NCI-H1048 (cell line): ENCODE measurements at places on chromosomes 5 and 9.

- no peak for DNase-seq
These were observed 18.1 kb upstream of the GPX3 start for GRCh38 chr5:151002250-151002649.

DNA sequence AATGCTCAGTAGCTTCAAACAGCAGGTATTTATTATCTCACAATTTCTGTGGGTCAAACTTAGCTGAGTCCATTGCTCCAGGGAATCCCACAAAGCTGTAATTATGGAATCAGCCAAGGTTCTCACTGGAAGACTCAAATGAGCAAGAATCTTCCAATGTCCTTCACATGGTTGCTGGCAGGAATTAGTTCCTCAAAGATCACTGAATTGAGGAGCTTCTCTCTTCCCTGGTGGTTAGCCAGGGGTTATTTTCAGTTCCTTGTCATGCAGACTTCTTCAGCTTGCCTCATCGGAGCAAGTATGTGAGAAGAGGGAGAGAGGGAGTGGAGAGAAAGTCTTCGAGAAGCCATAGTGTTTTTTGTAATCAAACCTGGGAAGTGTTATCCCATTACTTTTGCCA lies 2331.9 kb downstream of the MAT2B start:
- no peak for DNase-seq

- no peak for DNase-seq
These were observed 65.9 kb upstream of the FCN2 start for GRCh38 chr9:134814598-134815215.

DNA sequence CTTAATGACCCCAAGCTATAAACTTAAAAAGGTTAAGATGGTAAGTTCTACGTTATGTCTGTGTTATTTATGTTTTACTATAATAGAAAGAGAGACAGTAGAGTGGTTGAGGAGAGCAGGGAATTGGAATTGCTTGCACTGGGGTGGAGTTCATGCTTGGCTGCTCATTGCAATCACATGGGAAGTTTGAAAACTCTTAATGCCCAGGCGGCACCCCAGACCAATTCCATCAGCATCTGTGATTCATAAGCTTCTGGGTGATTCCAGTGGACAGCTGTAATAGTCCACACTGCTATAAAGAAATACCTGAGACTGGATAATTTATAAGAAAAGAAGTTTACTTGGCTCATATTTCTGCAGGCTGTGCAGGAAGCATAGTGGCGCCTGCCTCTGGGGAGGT lies 323.9 kb upstream of the MSX2 start:
- DNase-seq: no peak

DNA sequence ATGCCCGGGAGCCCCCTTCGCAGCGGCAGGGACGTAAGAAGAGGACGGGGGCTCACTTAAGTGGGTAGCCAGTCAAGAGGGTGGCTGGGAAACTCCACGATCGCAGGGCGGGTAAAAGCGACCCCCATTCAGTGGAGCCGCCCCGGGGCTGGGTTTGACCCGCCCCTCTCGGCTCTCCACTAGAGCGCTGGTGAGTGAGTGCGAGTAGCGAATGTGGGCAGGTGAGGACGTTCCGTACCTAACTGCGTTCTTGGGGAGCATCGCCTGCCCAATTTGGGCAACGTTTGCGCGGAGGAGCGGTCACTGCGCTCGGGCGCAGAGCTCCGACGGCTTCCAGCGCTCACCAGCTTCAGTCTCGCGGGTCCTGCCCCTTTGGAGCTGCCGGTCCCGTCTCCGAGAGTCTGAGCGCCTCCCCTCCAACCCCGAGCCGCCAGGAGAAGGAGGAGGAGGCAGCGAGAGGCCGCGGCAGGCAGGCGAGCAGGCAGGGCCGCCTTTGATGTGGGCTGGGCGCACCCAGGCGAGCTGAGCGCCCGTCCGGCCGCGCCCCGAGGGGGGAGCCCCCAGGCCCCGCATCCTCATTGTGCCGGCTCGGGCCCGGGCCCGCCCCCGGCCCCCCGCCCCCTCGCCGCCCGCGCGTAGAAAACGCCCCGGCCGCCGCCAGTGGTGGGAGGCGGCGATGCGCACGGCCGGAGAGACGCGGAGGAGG lies at the start of gene FGF18:
TSS of gene FGF18 (plus strand) at position 666 of the 706 bp plus-strand sequence. CDS start 553 bp downstream, outside the sequence.
- DNase-seq: no peak

DNA sequence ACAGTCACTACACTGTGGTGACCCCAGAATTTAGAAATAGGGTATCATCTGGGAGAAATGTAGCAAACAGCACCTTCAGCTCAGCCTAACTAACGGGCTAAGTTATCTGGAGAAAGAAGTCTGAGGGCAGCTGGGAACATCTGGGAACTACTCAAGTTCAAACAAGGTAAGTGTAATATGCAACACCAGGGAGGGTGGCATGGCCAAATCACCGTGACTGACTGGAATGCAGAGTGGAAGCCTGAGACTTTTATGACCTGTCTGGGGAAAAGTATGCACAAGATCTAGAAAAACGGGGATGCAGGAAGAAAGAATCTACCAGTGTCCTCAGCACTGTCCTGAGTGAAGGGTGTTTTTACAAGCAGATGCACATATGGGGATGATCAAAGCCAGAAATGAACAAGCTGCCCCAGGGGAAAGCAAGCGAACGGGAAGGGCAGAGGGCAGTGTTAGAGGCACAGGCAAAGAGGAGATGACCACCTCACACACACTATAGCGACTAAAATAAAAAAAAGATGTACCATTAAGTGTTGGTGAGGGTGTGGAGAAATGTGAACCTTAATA lies 59.9 kb downstream of the SERINC5 start:
- no peak for DNase-seq

- DNase-seq: no peak
These were observed 40.6 kb upstream of the ZNG1F start for GRCh38 chr9:41229408-41230401.

DNA sequence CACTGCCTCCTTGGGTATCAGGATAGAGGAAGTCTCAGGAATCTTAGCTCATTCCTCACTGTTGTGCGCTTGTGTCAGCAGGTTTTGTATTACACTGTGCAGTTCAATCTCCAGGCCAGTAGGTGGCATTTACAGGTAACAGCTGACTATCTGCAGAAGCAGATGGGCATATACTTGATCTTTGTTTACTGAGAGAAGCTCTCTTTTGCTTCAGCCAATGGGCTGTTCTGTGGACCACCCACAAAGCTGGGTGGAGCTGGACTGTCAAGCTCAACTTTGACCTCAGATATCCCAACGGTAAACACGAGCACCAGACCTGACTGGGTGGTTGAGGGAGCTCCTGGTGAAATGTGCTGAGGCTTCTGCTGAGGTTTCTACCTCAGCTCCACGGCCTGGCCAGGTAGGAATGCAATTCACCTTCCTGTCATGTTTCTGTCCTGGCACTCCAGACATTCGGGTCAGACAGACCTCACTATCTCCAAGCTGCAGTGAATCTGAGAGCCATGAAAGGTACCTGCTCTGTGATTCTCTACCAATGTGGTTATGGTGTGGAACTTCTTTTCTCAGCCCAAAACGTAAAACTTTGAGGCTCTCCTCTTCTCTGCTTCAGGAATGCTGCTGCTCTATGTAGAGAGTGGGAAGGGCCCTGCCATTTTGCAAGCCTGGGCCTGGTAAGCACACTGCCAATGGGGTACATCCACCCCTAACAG lies 167.9 kb upstream of the ACTBL2 start:
- DNase-seq: no peak

- no peak for DNase-seq
These were observed 39.2 kb upstream of the ACO1 start for GRCh38 chr9:32345243-32345642.

DNA sequence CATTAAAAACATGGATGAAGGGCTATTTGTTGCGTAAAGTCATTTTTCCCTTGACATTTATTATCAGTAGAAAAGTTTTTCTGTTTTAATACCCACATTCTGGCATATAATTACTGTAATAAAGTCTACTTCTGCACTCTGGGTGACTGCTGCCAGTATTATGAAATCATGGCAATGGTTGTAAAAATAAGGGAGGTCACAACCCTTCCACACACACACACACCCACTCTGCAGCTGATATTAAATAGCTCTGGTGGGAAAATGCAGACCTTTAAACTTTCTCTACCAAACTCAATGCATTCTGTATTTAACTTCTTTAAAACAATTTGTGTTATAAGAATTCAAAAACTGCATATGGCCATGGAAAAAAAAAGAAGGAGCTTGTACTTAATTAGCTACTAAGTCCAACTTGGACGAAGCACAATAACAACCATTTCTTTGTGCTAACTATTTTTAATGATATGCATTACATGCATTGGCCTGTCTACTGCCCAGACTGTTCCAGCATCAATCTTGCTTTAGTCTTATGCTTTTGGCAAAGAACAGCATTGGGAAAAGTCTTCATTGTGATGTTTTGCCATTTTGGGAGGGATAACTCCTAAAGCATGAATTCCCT lies 137.6 kb upstream of the MAP3K1 start:
- DNase-seq: no peak

GRCh38 chr9:89480825-89481537 lies 16.9 kb downstream of the SEMA4D start:
- DNase-seq: no peak

DNA sequence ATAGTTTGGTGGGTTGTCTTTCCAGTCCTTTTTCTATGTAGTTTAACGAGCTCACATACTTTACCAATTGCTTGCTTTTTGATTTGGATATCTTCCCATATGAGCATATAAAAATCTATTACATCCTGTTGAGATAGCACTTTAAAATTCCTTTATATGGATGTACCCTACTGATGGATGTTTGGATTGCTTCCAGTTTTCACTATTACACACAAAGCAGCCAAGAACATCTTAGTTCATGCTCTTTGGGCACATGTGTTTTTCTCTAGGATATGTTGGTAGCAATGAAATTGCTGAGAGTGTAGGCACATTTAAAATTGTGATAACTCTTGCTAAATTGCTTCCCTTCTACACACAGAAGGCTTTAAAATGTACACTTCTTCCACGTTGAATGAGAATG lies 56.1 kb upstream of the NTRK2 start:
- DNase-seq: no peak

GRCh38 chr5:82356021-82356420 lies 77.9 kb upstream of the RPS23 start:
- DNase-seq: no peak

GRCh38 chr5:140344683-140345423 lies 1.6 kb downstream of the HBEGF start:
- DNase-seq: no peak

DNA sequence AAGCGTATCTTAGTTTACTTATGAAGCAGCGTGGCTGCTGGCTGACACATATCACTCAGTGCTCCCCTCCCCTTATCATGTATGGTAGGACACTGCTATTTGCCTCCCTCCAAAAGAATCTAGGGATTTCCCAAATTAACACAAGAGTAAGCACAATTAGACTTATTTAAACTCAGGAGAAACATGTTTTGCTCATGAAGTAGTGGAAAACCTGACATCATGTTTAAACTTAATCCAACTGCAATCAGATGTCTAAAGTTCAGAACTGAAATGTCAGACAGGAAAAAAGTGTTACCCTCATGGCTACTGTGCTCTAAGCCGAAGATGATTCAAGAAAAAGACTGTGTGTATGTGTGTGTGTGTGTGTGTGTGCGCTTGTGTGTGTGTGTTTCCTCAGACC lies 324.1 kb upstream of the TNC start:
- no peak for DNase-seq

DNA sequence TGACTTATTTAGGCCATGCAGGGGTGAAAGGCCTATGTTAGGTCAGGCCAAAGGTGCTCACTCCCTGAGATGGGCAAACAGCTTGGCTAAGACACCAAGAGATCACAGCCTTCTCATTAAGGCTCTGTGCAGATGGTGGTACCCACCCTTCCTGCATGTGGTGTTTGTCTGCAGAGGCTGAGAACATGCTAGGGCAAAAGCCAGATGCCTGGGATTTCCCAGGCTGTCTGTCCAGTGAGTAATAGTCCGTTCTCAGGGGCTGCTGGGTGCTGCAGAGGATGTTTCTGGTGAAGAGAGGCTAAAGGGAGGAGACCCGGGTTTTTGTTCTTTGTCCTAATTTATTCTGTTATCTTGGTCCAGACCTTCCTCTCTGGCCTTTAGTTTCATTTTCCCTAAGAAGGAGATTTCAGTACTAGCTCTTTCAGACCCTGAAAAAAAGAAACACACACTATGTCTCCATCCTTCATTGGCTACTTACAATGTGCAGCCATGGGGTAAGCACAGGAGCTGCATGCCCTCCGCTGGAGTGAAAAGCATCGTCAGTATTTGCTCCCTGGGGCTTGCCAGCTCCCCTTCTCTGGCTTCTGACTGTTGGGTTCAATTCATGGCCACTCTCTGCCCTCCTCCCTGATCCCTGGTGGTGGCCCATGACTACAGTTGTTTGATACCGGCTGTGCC lies 23.4 kb upstream of the GLRA1 start:
- DNase-seq: no peak

DNA sequence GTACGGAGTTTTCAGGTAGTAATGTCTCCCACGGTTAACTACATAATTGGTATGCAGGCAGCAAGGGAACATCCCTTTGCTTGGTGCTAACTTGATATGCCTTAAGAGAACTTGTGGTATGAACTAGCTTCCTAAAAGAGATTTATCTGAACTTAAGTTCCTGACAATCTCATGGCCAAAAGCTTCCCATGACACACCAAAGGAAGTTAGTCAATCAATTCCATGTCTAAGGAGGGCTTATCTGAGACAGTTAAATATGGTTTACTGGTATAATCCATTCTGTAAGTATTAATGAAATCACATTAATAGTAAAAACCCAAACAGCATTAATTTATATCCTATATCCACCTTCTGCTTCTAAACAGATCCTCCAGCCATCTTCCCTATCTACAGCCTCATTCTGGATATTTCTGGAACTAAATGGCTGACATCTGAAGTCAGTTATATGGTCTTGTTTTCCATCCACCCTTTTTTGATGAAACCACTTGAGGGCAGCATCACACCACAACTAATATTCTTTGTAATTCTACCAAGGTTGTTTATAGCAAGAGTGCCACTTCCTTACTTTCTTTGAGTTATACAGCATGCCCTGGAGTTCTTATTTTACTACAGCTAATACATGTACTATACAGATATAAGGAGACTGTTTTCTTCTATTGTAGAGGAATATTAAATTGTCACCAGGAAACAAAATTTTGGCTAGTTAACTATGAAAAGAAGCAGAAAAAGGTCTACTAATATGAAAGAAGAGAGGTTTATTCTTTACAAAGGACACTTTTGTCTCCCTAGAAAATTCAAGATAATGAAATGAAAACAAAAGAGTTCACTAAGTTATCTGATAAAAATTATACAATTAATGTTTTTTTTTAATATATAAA lies 34.7 kb downstream of the SHOC1 start:
- DNase-seq: peak; percentile 21

DNA sequence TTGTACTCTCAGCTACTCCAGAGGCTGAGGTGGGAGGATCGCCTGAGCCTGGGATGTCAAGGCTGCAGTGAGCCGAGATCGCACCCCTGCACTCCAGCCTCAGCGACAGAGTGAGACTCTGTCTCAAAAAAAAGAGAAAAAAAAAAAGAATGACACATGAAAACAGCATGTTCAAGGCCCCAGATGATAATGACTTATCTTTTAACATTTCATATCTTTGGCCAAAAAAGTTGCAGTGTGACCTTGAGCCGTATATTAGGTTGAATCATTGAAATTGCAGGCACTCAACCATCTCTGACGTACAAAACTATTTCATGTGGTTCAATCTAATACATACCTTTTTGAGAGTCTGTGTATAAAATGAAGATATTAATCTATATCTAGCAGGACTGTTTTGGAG lies 79.1 kb upstream of the CPEB4 start:
- DNase-seq: no peak
